Fibroblast of skin of left biceps (primary cell): ENCODE measurements at places on chromosomes 1 and 21.
A peak's percentile ranks its signal among the peaks of the same experiment; 100 is the strongest.

- no peak for DNase-seq
Observed at GRCh38 chr21:46007492-46007868, 25.9 kb downstream of the COL6A1 start.

DNA sequence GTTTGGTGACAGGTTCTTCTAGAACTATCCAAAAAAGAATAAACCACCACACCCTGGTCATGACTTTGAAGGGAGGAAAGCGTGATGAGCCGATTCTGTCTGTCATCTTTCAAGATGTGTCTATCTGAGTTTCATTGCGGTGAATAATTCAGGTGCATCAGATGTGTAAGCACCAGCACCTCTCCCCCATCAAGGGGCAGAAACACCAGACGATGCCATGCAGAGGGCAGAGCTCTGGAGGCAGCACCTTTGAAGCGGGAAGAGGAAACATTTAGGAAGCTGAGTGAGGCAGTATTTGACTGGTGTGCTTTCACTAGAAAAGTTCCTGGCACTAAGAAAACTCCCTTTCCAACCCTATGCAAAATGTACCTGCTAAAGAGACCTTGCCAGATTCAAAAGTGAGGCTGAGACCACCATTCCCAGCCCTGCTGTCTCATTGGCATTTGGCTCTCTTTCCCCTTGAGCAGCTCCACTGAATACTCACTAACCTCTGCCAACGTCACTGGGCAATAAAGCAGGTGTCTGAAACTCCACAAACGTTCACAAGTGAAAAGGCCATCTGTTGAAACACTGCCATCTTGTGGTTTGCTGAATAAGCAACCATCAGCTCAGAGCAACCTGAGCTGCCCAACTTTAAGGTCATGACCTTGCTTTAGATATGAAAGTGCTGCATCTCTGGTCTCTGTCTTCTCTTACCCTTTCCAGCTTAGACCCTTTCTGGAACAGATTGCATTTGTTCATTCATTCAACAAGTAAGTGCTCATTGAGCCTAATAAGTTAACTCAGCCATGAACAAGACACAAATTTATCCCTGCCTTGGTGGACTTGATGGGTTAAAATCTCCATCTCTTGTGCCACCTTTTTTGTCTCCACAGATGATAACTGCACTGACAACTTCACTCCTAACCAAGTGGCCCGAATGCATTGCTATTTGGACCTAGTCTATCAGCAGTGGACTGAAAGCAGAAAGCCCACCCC is 228.6 kb downstream of the PAPPA2 start:
- peak; percentile 6 for DNase-seq

GRCh38 chr1:41546833-41547135 is 62.3 kb upstream of the EDN2 start:
- no peak for DNase-seq

DNA sequence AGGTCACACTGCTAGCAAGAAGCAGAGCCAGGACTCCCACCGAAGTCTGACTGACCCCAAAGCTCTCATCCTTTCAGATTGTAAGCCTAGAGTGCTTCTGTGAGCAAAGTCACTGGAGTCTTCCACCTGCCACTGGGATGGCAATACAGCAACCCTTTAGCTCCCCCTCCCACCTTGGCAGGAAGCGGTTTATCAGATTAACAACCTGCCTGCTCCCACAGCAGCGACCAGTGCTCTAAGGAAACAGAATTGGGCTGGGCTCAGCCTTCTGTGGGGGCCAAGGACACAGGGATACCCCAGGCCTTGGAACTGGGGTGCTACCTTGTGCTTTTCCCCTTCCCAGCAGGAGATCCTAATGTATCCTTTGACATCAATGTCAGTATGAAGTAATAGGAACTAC is 76.0 kb downstream of the GFI1 start:
- no peak for DNase-seq

DNA sequence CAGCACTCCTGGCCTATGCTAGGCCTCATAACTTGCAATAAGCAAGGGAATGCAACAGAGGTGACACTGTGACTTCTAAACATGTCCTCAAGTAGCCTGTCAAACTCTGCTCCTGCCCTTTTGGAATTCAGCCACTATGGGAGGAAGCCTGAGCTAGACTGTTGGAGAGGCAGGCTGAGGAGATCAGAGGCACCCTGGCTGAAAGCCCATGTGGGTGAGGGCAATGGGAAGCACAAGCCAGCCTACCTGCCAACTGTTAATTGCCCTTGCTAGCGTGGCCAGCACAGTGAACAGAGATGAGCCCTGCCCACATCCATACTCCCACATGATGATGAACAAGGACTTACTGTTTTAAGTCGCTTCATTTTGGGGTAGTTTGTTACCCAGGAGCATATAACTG is 17.7 kb downstream of the GNB1 start:
- DNase-seq: no peak

- no peak for DNase-seq
Observed at GRCh38 chr1:66671455-66671854, 80.8 kb upstream of the DYNLT5 start.

DNA sequence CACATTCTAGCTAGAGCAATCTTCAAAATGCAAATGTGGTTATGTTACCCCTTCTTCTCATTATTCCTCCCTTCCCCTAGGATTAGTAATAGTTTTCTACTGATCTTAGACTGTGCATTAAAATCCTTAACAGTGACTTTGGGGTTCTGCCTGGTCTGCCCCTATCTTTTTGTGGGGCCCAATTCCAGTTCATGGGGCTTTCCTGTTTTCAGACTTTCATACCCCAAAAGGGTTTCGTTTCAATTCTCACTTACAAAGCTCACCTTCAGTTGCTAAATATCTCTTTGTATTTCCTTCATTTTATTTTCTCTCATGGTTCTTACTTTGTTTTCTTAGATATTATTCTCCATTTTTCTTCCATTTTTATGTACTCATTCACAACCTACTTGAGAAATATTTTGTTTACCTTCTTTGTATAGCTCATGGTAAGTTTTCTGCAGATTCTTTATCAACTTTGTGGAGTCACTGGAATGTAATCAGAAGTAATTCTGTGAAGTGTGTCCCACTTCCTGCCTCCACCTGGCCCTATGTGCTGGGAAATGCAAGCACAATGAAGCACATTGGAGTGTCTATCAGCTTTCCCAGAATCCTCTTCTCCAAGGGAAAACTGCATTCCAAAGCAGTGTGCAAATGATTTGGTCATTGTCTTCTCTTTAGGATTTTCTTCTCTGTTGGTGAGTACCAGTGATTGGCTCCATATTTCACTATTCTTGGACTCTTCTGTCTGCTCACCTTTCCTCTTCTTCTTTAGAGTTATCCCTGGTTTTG is 350.2 kb downstream of the ZNF326 start:
- no peak for DNase-seq

- DNase-seq: no peak
Observed at GRCh38 chr1:67941746-67942145, 108.5 kb upstream of the GNG12 start.

DNA sequence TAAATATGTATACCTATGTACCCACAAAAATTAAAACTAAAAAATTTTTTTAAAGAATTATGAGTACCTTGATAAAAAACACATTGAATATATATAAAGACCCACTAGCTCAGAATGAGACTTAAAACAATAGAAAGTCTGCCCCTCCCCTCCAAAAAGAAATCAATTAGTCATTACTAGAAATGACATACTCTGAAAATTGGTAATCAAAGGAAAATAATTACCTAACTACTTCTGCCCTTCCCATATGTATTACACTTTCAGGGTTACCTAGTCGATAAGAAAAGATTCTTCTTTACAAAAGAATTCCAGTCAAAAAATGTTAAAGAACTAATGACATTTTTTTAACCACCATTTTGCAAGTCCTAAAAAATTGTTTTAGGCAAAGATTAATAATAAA is 34.7 kb downstream of the VAV3 start:
- no peak for DNase-seq

GRCh38 chr1:161091796-161092507 is 2.6 kb upstream of the NECTIN4 start:
- DNase-seq: no peak

DNA sequence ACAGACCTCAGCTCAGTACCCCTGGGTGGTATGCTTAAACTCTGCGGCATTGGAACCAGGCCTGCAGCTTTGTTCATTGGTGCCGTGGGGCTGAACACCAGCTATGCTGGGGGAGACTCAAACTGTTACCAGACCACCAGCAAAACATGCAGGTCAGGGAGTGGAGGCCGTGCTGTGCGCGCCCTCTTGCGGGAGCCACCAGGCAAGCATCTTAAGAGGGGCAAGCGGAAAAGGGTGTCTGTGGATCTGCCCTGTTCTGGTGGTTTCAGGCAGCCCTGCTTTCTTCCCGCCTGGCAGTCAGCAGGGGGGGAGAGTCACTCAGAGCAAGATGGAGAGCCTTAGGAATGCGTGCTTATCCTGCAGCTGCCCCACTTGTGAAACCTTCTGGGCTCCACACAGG is 276.9 kb upstream of the ZRANB2 start:
- DNase-seq: no peak

DNA sequence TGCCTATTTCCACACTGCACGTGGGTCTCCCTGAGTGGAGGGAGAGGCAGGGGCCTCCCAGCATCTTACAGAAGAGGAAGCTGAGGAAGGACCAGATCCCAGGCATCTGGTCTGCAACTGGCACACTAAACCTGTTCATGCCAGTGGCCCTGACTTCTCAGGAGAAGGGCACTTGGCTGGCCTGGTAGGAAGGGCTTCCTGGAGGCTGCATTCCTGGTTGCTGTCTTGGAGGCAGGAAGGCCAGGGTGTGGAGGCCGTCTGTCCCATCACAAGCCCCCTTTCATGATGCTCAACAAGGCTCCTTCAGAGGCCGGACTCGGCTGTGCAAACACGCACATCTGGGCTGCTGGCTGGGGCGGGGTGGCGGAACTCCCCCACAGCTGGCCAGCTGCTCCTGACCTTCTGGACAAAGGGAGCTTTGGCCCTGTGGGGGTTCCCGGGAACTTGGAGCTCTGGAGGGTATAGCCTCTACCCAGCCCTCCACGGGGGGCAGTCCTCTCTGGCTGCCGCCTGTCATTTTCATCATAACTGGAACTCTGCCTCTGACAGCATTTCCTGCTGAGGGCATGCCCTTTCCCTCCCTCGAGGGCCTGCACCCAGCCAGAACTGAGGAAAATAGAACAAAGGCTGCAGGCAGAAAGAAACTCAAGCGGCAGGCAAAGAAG is 39.2 kb upstream of the POU3F1 start:
- no peak for DNase-seq

- no peak for DNase-seq
Observed at GRCh38 chr21:46388896-46389295, 64.9 kb downstream of the PCNT start.
